Hematopoietic multipotent progenitor cell treated with erythropoietin and hydrocortisone succinate and interleukin-3 and kit ligand, for 8 days (in vitro differentiated cells): ENCODE measurements at places on chromosomes 7 and 10.

DNA sequence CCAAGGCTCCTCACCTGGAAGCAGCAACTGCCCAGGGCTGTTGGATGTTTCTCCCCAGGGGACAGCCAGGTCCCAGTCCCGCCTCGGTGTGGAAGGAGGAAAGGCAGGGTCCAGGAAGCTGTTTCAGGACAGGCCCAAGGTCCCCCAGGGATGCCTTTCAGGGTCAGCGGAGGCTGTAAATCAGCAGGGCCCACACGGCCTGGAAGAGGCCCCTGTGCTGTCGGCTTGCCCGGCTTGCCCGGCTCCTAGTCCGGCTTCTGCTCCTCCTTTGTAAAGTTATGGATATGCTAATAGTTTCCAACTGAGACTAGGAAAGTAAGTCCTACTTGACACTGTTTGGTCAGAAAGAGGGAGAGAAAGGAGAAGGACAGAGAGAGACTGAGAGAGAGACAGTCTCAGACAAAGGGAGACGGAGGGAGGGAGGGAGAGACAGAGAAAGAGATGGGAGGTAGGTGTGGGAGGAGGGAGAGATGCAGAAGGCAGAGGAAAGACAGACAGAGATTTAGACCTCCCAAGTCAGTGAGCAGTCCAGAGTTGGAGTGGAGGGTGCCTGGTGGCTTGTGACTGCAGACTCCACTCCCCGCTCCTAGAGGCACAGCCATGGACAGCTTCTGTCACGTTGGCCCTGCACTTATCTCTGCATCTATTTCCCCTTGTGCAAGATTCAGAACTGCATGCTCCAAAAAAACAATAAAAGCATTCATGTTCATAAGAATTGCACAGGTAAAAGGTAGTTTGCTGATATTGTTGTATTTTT, 10.5 kb downstream of the IKZF1 start:
- peak; percentile 45 for DNase-seq

DNA sequence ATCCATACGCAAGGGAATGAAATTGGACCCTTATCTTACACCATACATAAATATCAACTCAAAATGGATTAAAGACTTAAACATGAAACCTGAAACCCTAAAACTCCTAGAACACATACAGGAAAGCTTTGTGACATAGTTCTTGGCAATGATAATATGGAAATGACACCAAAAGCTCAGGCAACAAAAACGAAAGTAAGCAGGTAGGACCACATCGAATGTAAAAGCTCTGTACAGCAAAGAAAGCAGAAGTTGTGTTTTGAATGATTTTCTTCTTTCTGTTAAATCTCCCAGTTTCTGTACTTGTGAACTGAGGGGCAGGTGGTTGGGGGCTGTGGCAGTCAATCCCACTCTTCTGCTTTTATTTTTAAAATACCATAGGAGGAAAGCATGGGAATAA, 368.4 kb upstream of the PODXL start:
- no peak for DNase-seq

GRCh38 chr10:128958834-128959690, 508.0 kb upstream of the MGMT start:
- DNase-seq: no peak

DNA sequence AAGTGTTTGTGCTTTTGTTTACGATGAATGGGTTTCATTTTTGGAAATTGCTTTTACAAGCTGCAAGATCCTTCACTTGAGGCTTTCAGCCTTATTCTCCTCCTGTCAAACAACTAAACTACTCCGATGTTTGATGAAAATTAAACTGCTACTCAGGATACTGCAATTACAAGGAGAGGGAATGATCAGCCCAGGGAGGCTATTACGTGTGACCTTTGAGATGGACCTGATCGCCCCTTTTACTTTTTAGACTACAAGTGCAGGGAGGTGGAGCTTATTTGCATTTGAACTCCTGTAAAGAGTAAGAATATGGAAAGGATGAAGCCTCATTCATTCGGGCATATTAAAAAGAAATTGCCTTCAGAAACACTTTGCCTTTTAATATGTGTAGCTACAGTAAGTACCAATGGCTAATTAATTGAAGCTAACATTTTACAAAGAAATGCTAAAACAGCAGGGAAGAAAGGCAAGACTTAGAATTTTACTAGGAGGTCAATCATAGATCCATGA, 219.1 kb downstream of the PHTF2 start:
- no peak for DNase-seq

- no peak for DNase-seq
Observed at GRCh38 chr10:112990271-112990670, 40.2 kb downstream of the TCF7L2 start.

DNA sequence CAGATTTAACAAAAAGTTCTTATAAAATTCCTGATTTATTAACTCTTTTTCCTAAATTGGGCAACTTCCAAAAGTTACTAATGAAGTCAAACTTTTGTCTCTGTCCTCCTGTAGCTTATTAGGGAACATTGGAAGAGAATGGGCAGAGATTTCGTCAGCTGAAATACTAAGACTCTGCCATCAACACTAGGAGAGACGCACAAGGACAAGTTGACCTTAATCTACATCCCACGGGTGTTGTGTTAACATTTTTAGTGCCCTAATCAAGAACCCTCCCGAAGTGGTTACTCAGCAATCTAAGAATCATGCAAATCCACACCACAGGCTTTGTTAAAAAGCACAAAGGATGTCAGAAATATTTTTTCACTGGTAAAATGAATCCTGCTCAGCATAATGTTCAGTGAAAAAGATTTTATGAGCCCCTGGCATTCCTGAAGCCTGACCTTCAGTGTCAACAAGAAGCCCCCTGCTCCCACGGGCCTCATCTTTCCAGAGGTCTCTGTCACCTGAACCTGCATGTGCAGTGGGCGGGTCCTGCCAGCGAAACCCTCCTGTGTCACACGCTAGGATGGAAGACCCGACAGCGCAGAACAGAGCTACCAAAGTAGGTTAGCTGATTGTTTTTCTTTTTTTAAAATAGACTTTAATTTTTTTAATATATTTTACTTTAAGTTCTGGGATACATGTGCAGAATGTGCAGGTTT, 70.6 kb upstream of the AKR1E2 start:
- no peak for DNase-seq

DNA sequence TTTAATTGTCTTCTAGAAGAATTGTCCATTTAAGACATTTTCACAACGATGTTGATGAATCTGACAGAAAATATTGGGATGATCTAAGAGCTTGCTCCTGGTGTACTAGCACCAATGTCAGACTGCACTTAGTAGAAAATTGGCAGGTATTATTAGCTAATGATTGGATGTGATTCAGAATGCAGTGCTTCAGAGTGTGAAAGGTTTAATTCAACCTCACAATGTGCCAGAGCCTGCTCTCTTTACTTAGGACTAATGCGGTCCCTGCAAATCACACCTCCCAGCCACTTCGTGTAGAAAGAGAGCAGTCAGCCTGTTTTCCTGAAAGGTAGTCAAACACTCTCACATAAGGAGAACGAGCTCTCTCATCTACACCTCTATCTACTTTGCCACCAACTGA, 197.5 kb downstream of the ZNF438 start:
- DNase-seq: no peak

- no peak for DNase-seq
Observed at GRCh38 chr10:68870545-68871104, 30.5 kb upstream of the DDX50 start.

DNA sequence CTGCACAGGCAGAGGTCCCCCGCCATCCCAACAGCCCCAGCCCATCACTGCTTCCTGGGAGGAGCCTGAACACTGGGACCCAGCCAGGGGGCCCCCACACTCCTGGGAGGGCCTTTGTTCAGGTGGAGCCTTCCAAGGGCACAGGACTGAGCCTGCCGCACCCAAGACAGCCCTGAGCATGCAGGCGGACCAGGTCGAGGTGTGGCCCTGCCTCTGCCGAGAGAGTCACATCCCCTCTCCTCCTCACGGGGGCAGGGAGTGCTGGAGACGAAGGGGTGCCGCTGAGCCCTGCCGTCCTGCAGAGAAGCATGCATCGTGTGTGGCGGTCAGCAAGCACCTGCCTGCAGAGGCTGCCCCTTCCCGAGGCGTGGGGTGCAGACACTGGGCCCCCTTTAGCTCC, 7.3 kb upstream of the MAFK start:
- DNase-seq: no peak
